CD4-positive, alpha-beta T cell treated with Interferon gamma for 1 hour (primary cell): ENCODE measurements at places on chromosomes 3 and 15.

DNA sequence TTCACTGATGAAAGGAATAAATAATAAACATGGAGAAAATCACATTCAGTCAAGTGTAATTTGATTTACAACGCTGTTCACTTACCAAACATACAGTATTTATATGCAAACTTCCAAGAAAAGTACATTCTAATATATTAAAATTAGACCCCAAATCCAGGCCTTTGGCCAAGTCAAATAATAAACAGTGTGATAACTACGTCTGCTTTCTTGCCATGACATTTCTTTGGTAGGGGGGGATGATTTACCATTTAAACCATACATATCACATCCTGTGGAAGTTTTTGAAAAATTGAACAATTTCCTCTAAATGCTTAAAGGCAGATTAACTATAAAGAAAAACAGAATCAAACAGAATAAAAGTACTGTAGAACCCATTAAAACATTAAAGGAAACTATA is 368.2 kb upstream of the WNT5A start:
- DNase-seq = no peak

GRCh38 chr3:148528024-148528423 is 169.7 kb upstream of the AGTR1 start:
- no peak for DNase-seq

DNA sequence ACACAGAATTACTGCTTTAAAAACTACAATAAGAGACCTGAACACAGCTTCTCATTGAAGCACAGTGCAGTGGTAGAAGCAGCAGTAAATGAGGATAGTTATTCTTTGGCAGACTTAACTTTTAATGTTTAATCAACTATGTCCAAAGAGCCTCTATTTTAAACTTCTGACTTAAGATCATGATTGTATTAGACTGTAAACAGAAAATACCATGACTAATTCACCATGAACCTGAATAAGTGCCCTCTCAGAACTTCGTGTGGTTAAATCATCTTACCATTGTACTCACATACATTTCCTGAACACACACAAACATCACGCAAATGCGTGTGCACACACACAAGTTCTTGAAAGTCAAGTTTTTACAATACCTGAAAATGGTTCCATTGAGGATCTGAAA is 13.9 kb downstream of the CEP152 start:
- DNase-seq = no peak

- DNase-seq = no peak
These were observed 227.4 kb downstream of the UACA start for GRCh38 chr15:70535955-70536338.

GRCh38 chr3:124246376-124246775 is 254.5 kb upstream of the ROPN1 start:
- DNase-seq = no peak

GRCh38 chr3:149845570-149846244 is 32.7 kb downstream of the RNF13 start:
- DNase-seq = no peak

DNA sequence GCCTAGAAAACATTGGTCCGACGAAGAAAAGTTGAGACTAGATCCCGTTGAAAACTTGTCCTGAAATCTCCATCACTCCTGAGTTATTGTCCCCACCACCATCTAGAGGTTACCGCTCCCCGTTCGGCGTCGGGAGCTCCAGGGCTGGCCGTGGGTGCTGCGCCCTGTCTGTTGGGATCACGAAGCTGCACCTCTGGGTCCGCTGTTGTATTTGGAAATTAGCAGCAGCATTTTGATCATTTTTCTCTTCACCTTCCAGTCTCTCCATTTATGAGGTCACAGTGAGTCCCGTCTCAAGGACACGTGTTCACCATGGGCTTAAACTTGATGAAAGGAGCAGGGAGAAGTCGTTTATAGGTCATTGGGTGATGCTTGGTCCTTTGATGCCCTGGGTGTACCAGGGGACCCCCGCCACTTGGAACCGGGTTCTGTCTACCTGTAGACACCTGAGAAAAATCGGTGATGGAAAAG is 565 bp downstream of the MANF start:
- no peak for DNase-seq

- no peak for DNase-seq
These were observed 353.3 kb upstream of the ARHGEF26 start for GRCh38 chr3:153767601-153768560.

DNA sequence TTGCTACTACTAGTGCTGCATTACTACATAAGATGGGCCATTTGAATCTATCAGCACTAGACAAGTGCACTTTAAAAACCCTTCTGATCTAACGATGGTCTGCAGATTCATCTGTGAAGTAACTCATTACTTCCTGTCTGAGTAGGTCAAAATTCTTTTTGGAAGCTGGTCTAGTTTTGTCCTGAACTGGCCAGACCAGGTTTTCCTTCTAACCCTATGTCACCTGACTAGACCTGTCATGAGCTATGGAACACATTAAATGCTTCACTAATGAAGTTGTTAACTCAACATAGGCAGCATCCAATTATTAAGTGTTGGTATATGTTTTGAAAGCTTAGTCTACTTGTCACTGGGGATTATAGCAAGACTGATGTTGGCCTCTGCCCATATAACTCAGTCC is 10.1 kb upstream of the RBM5 start:
- no peak for DNase-seq
